Stimulated activated CD8-positive, alpha-beta memory T cell treated with anti-CD3 and anti-CD28 coated beads, Interleukin-4, amount 100 ng/mL, for 4 hours (primary cell): ENCODE measurements at places on chromosomes 16 and 17.
A peak's percentile ranks its signal among the peaks of the same experiment; 100 is the strongest.

DNA sequence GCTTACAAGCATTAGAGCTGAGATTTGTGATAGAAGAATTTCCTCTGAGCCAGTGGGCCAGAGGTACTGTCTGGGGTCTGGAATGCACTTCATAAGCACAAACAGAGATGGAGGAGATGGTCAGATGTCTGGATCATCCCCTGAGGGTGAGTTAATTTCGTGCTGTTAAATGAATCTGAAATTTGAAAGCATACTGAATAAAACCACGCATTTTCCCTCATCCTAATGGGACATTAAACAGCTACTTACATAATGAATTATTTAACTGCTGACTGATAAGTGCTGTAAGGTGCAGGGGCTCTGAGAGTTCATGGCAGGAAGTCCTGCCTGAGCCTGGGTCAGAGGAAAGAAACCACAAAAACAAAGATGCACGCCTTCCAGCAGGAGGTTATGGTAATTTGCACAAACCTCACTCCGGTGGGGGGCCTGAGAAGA, 136.3 kb upstream of the XYLT1 start:
- DNase-seq = no peak

- no peak for DNase-seq
Observed at GRCh38 chr17:10233161-10233560, 34.8 kb upstream of the GAS7 start.

DNA sequence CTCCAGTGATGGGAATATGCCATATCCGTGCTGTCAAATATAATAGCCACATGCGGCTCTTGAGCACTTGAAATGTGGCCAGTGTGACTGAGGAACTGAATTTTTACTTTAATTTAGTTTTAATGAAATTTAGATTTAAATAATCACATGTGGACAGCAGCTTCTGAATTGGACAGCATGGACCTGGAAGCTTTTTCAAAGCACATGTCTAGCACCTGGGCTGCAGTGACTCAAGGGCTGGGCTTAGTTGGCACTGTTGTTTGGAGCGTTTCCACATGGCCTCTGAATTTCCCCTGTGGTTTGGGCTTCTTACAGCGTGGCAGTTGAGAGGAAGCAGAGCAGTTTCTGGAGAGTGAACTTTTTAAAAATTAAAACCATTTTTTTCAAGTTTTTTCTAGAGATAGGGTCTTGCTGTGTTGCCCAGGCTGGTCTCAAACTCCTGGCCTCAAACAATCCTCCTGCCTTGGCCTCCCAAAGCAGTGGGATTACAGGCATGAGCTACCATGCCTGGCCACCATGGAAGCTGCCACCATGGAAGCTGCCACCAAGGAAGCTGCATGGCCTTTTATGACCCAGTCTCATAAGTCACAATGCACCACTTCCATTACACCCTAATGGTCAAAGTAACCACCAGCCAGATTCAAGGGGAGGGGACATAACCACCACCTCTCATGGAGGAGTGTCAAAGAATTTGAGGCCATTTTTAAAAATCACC, 6.7 kb upstream of the TOB1 start:
- DNase-seq = peak; percentile 34

GRCh38 chr16:21190599-21190998, 20.8 kb downstream of the ZP2 start:
- DNase-seq = no peak

- no peak for DNase-seq
Observed at GRCh38 chr17:970364-970763, 9.2 kb downstream of the NXN start.

GRCh38 chr17:17304521-17304985, 1.4 kb downstream of the NT5M start:
- DNase-seq = no peak

DNA sequence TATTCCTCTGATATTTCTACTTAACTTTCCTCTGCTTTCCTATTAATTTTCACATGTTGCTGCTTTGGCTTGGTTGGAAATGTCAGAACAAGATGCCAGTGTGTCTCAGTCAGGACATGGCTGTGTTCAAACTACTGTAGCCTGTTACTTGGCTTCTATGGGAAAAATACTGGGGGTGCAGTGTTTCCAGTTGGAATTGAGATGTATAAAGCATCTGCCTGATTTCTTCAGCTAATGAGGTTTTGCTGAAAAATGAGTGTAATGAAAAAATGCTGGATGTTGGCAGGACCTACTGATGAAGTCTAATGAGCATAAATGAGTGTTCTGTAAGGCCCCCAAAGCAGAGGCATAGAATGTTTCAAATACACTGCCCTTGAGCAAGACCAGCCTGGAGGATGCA, 166.6 kb downstream of the PHKB start:
- no peak for DNase-seq

GRCh38 chr17:17682293-17682736, 1.1 kb downstream of the RAI1 start:
- DNase-seq = no peak

DNA sequence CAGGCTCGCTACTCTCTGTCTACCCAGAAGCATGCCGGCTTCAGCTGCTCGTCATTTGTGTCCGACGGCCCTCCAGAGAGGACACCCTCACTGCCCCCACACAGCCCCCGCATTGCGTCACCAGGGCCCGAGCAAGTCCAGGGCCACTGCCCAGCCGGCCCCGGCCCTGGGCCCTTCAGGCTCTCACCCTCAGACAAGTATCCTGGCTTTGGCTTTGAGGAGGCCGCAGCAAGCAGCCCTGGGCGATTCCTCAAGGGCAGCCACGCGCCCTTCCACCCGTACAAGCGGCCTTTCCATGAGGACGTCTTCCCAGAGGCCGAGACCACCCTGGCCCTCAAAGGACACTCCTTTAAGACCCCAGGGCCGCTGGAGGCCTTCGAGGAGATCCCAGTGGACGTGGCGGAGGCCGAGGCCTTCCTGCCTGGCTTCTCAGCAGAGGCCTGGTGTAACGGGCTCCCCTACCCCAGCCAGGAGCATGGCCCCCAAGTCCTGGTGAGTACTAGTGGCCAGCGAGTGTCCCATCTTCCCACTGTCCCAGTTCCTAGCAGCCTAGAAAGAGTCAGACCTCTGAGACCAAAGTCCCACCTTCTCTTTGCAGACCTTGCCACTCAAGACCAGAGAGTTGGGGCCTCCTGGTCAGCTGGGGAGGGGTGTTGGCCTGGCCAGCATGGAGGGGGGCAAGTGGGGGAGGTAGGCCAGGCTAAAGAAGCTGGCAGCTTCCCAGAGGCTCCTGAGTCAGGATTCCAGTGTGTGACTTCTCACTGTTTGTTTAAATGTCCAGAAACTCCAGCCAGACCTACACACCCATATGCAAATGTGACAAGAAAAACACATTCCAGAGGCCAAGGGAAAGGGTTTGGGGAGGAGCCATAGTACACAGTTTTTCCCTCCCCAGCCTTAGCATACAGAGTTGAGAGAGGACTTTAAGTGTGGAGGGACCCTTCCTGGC, 18.6 kb downstream of the FOXN1 start:
- DNase-seq = no peak

GRCh38 chr17:9553181-9553580, 22.4 kb downstream of the STX8 start:
- DNase-seq = no peak

GRCh38 chr17:31495022-31495885, 103.8 kb downstream of the RAB11FIP4 start:
- DNase-seq = no peak
